ENCODE measurements at places on chromosomes 5 and 9.

DNA sequence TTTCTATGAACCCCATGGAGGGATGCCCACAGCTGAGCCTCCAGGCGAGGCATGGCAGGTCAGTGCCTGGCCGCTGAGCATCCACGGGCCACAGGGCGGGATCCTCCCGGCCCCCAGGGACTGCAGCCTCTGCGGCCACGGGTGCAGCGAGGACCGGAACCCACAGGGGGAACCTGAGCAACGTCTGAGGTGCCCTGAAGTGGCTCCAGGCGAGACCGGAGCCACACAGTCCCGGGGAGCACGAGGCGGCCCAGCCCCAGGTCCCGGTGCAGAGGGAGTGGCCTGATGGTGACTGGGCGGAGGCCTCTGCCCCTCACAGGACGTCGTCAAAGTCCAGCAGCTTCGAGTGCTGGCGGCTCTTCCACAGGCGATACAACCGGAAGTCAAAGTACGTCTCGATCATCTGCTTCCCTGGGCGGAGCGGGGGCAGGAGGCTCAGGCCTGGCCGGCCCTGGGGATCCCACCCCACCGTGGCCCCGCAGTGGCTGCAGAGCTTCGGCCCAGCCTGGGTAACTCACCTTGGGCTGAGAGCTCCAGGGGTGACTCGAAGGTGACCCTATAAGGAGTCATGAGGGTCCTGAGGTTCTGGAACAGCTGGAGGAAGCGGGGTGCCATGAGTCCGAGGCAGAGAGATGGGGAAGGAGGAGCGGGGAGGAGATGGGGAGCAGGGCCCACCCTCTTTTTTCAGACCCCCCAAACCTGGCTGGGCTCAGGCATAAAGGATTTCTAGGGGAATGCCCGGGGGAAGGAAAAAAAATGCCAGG is 8.1 kb upstream of the ENTPD8 start:
- peak; percentile 51 for DNase-seq

- no peak for DNase-seq
These were observed 389.2 kb upstream of the FTMT start for GRCh38 chr5:121462441-121462840.

DNA sequence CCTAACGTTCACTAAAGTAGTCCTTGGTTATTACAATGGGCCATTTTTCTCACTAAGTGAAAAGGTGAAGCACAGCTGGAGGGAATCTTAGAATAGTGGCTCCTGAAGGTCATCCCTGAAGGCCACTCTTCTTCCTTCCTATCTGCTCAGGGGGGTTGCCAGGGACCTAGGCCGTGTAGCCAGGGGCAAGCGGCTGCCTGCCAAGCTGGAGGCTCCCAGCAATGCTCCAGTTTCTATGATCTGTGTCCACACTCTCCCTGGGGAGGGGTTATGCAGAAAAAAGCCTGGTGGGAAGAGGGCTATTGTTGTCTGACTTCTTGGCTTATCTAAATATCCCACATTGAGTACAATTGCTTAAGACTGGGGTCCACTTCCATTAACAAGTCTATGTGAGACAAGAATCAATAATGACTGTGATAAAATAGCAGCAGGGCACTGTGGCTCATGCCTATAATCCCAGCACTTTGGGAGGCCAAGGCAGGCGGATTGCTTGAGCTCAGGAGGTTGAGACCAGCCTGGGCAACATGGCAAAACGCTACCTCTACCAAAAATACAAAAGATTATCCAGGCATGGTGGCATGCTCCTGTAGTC is 3.8 kb downstream of the NMRK1 start:
- DNase-seq = no peak

DNA sequence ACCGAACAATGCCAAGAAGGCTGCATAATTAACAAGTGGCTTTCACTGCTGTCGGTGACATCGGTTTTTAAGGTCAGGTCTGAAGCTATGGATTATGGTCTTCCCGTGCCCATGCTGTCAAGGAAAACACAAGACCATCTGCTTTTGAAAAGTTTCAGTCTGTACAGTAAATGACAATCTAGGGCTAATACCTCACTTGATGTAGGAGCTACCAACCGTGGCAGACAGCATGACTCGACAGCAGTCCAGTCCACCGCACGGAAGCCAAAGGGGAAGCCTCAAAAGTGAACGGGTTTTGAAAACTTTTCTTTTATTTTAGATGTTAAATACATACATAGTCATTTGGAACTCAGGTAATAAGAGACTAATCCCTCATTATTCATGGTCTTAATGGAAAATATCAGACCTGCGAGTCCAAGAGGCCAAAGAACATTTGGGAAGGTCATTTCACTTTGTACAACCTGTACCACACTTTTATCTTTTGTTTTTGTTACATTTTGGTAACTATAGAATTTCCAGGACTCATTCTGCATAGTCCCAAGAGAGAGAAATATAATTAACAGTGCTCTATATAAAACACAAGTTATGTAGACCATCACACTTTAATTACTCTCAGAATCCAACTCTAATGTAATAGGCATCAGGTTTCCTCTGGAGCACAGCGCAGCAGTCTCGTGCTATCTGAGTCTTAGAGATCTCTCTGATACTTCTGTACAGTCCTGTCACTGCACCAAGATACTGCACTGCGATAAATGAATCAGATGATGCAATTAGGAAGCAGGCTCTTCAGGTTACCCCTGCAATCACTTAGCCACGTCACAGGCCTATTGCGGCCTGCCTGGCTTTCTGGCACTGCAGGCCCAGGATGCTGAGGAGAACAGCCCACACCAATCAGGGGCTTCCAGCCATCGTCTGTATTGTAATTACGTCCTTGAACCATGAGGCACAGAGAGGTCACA is 184.9 kb downstream of the FANCC start:
- no peak for DNase-seq

GRCh38 chr5:9658706-9659105 is 28.6 kb upstream of the TAS2R1 start:
- no peak for DNase-seq

- DNase-seq = no peak
These were observed 17.5 kb downstream of the LRRC70 start for GRCh38 chr5:62596096-62596495.

DNA sequence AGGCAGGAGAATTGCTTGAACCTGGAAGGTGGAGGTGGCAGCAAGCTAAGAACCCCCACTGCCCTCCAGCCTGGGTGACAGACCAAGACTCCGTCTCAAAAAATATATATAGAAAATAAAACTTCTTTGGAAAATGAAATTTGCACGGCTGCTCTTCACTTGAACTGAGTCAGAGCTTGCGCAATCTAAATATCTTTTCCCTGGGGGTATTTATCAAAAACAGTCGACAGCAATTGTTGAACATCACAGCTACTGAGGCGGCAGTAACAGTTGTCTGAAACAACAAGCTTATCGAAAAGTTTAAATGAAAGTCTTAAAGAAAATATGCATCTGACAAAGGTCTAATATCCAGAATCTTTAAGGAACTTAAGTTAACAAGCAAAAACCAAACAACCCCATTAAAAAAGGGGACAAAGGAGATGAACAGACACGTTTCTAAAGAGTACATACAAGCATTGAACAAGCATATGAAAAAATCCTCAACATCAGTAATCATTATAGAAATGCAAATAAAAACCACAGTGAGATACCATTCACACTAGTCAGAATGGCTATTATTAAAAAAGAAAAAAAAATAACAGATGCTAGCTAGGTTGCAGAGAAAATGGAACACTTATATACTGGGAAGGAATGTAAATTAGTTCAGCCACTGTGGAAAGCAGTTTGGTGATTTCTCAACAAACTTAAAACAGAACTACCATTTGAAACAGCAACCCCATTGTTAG is 153.6 kb upstream of the CDH9 start:
- DNase-seq = no peak

GRCh38 chr9:113589407-113589806 is 125.9 kb downstream of the RGS3 start:
- DNase-seq = no peak

DNA sequence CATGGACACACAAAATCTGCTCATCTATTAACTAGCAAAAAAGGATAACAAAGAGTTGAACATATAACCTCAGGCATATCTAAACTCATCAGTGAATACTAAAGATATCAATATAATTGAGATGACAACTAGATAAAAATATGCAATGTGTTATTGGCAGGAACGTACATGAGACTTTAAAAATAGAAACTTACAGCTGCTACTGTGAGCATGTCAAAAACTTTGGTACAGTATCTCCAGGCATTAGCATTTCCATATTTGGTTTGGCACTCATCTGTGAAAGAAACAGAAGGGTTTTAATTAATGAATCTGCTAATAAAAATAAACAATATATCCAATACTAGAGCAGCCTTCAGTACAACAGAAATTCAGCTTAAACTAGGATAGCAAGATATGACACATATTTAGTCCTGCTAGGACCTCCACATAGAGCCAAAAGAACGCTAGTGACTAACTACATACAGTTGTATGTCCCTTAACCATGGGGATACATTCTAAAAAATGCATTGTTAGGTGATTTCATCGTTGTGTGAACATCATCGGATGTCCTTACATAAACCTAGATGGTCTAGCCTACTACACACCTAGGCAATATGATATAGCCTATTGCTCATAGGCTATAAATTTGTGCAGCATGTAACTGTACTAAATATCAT is 10.5 kb upstream of the SCAI start:
- no peak for DNase-seq

GRCh38 chr9:19985081-19985480 is 196.2 kb upstream of the SLC24A2 start:
- no peak for DNase-seq

DNA sequence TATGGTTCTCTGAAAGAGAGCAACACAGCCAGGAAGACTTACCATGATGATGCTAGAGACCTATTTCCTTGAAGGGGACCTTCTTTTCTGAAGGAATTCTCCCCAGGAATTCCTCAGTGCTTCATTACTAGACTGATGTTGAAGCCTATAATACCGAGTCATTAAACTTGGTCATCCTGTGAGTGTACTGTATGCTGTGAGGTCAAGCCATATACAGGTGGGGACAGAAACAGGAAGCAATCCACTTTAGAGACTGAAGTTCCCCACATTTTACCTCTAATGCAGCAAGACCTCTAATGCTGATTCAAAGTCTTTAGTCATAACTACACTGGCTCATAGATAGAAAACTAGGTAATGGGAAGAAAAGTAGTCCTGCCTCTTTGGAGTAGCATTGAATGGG is 77.1 kb upstream of the RASEF start:
- no peak for DNase-seq

GRCh38 chr5:42993516-42994245 is 46.4 kb downstream of the ANXA2R start:
- DNase-seq = no peak

DNA sequence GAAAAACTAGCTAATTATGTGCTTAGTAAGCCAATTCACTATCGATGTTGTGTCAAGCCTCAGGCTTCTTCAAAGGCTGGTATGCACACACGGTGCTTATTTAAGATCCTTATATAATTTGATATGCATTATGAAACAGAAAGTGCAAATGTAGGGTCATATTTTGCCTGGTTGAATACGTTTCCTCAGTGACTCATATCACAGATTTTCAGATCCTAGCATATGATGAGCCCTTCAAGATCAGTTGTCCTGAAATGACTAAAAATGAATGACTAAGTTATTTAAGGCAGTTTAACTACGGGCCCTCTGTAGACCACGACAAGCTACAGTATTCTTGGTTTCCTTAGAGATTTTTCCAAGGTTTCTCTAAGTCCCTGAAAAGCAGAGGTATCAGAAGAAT is 778.3 kb downstream of the PRELID2 start:
- DNase-seq = no peak

GRCh38 chr5:157115502-157115901 is 6.7 kb upstream of the HAVCR2 start:
- DNase-seq = no peak

GRCh38 chr5:173238312-173239232 is 3.6 kb upstream of the NKX2-5 start:
- DNase-seq = no peak

GRCh38 chr5:150144879-150145278 is 10.8 kb downstream of the PDGFRB start:
- DNase-seq = no peak

DNA sequence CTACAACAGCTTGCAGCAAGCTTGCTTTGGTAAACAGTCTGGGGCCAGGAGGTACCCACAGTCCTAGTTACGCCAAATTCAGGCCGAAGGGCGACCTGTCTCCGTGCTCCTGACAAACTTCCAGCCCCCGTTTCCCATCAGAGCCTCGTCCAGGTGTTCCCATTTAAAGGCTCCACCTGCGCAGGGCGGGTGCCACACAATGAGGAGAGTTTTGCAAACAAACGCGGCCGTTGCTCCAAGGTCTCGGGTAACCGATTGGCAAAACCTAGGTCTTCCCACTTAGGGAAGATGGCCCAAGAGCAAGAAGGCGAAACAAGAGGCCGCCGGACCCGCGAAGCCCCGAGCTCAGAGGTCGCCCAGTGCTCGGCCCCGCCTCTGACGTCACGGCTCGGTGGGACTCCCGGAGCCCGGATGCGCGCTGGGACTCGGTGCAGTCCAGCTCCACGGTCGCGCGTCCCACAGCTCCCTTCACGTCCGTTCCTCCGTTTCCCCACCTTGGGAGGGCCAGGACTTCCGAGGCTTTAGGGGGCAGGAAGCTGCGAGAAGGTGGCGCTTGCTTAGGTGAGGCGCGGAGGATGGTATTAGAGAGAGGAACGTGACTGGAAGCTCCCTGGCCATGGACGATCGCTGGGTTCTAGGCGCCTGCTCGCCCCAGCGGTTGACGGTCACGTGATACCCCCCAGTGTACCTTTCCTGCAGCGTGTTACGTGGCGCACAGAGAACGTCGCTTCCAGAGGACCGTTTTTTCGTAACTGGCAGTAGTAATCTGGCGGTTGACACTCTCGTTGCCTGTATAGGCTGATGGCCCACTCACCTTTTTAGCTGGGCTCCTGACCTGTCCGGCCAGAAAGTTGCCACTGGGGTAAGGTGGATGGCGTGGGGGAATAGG is 41.8 kb upstream of the KDM4C start:
- DNase-seq = peak; percentile 94
